ENCODE measurements at places on chromosomes 5 and 9. TPM values are rescaled to one million over a fixed set of nuclear protein-coding genes. Genes with fewer than 3 reads are reported as not detected.

GRCh38 chr9:135887585-135888050 lies 19.7 kb downstream of the CAMSAP1 start:
- DNase-seq, result no peak

DNA sequence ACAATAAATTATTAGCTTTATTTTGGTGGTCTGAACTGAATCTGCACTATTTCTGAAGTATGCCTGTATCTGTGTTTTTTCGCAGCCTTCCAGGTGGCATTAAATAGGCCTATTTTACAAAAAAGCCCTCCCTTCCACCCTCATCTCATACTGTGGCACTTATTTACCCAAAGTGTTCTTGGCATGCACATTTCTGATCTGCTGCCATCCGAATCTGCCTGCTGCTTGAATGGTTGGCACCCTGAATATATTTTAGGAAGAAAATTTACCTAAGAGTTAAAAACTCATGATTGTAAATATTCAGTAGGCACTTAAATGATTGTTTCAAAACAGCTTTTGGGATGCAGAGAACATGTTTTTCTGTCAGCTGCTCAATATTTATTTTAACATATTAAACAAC lies 150.1 kb downstream of the SLC28A3 start:
- DNase-seq, result no peak

DNA sequence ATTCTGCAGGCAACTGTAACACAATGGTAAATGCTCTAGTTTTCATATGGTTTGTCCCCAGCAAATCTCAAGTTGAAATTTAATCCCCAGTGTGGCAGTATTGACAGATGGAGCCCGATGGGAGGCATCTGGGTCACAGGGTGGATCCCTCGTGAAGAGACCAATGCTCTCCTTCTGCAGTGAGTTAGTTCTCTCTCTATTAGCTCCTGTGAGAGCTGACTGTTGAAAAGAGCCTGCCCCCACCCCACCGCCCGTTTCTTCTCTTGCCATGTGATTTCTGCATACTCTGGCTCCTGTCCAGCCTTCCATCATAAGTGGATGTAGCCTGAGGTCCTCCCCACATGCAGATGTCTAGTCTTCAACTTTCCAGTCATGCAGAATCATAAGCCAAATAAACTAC lies 27.0 kb downstream of the IARS1 start:
- no peak for DNase-seq

The MYMK gene
- total RNA-seq, result not detected

GRCh38 chr5:169945831-169946261 lies 34.4 kb downstream of the INSYN2B start:
- DNase-seq, result peak; percentile 67

The ARHGEF28 gene
- 49.3 TPM for total RNA-seq

The CKMT2 gene
- 0.20 TPM for total RNA-seq

The NR4A3 gene
- total RNA-seq, result under 0.01 TPM

The CDHR2 gene
- total RNA-seq, result not detected

The STKLD1 gene
- total RNA-seq, result 0.44 TPM

The FGF18 gene
- total RNA-seq, result not detected

GRCh38 chr5:113271015-113271414 lies 163.8 kb downstream of the TSSK1B start:
- no peak for DNase-seq

GRCh38 chr9:36825179-36825578 lies 208.9 kb downstream of the PAX5 start:
- no peak for DNase-seq

DNA sequence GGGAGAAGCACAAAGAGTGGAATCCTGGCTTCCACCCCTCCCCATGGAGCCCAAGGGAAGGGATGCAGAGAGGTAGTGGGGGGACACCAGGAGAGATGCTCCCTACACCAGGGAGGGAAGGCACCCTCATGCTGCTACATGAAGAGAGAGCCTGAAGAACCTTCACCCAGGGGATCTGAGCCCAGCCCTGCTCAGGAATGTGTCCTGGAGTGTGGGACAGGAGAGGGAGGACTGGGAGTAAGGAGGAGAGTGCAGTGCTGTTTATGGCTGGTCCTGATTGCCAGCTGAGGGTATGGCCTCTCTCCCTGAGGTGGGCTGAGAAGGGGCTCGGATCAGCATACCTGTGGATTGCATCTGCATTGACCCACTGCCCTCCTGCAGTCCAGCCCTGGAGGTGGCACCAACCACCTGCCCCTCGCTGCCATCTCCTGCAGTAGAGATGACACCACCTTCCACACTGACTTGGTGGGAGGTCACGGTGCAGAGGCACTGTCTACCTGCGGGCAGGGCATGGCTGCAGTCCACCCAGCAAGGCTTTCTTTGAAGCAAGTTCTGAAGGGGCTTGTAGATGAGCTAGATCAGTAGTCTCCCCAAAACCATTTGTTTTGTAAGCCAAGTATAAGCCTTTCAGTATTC lies 114.9 kb upstream of the SLC25A48 start:
- no peak for DNase-seq

DNA sequence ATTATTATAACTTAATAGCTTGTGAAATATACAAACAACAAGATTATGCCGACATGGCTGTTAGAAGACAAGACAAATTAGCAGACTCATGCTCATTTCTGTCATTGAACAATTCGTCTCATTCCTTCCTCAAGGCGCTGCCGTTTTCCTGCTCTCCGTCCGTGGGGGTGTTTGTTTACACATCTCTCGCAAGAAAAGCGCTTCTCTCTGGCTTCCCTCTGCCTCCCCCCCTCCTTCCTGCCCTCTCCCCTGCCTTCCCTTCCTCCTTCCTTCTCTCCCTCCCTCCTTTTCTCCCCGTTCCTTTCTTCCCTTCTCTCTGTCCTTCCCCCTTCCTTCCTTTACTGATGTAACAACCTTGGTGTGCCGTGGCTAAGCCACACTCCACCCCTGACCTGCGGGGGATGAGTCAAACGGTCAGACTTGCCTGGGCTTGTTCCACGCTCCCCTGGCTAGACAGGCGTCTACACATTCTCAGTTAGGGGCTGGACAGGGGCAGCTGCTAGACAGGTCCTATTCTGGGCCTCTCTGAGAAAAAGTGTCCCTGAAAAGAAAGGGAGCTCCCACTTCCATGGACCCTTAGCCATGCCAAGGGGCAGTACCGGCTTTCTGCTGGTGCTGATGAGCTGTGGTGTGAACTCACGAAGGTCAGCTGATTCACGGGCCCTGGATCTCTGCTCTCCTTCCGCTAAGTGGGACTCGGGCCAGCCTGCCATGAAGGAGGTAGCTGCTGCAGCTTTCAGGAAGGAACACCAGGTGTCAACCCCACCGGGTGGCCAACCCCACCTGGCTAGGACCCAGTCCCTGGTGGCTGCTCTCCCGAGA lies 32.0 kb upstream of the SPTLC1 start:
- DNase-seq, result peak; percentile 91

DNA sequence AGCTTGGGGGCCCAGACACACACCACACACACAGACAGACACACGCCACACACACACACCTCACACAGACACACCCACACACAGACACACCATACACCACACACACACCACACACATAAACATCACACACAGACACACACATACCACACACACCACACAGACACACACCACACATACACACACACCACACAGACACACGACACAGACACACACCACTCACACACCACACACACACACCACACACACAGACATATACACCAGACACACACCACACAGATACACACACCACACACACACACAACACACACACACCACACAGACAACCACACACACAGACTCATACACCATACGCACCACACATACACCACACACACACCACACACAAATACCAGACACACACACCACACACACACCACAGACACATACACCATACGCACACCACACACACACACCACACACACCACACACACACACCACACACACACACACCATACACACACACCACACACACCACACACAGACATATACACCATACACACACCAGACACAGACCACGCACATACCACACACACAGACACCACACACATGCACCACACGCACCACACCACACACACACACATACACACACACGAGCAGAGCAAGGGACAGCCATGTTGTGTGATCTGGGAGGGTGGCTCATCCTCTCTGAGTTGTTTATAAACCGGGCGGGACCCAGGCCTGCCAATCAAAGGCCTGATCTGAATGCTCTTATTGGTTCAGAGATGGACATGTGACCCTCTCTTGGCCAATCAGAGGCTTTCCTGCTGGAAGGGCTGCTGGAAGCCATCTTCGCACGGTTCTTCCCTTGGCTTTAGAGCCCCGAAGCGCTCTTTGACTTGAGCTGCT lies 148.3 kb downstream of the GAPVD1 start:
- peak; percentile 75 for DNase-seq

GRCh38 chr5:179185256-179185940 lies 125.2 kb downstream of the ZNF354C start:
- no peak for DNase-seq

GRCh38 chr9:125258832-125259534 lies 2.6 kb upstream of the GAPVD1 start:
- no peak for DNase-seq

The RASEF gene
- under 0.01 TPM for total RNA-seq

DNA sequence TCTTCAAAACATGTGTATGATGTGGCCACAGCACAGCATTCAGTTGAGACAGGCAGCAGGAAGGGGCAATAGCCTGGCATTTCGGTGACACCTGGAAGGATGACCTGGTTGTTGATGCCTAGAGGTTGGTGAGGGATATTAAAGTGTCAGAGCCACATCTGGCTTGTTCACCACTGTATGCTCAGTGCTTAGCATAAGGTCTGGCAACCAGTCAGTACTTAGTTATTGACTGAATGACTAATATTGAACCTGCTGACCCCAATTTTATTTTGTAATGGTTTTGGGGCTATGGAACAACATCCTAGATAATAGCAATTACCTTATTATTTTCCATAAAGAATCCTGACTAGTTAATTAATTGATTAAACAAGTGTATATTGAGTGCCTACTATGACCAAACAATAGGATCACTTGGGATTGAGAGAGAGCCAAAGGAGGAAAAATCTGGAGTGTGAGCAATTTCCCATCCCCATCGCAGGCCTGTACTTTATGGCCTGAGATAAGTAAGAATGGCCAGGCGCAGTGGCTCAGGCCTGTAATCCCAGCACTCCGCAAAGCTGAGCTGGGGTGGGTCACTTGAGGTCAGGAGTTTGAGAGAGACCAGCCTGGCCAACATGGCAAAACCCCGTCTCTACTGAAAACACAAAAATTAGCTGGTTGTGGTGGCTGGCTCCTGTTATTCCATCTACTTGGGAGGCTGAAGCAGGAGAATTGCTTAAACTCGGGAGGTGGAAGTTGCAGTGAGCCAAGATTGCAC lies 85.4 kb upstream of the PLPP1 start:
- DNase-seq, result no peak

DNA sequence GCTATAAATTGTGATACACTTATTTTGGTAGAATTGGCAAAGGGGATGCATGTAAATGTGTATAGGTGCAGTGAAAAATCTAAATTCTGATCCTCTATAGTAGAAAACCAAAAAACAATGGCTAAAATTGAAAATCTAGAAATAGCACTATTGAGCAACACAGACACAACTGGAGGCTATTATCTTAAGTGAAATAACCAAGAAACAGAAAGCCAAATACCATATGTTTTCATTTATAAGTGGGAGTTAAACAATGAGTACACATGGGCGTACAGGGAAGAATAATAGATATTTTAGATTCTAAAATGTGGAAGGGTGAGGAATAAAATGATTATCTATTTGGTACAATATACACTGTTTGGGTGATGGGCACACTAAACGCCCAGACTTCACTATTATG lies 183.2 kb upstream of the TUSC1 start:
- no peak for DNase-seq

The NFX1 gene
- 12.3 TPM for total RNA-seq

GRCh38 chr9:134638502-134639090 lies 3.0 kb upstream of the COL5A1 start:
- DNase-seq, result no peak

The SOWAHA gene
- total RNA-seq, result not detected

The PDLIM4 gene
- 24.6 TPM for total RNA-seq

DNA sequence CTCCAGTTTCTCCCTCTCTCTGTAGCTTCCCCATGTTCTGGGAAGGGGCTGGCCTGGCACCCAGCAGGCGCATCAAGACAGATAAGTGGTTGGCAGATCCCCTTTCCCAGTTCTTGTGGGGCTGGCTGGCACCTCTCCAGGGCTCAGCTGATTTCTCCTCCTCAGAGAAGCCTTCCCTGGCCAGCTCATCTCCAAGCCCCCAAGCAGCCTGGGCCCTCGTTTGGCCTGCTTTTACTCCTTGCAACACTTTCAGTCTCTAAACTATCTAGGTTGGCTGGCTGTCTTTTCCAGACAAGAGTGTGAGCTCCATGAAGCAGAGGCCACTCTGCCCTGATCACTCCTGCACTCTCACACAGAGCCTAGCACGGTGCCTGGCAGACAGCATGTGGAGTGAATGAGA lies 13.5 kb downstream of the MACROH2A1 start:
- no peak for DNase-seq

The PLAA gene
- 35.7 TPM for total RNA-seq

GRCh38 chr5:60701321-60701968 lies 1.5 kb upstream of the DEPDC1B start:
- peak; percentile 37 for DNase-seq

DNA sequence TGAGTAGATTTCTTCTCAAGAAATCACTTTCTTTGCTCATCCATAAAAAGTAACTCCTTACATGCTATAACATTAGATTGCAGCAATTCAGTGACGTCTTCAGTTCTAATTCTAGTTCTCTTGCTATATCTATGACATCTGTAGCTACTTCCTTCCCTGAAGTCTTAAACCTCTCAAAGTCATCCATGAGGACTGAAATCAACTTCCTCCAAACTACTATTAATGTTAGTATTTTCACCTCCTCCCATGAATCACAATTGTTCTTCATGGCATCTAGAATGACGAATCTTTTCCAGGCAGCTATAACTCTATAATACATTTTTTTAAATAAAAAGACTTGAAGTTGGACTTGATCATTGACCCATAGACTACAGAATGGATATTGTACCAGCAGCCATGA lies 46.2 kb upstream of the PRRC1 start:
- no peak for DNase-seq

DNA sequence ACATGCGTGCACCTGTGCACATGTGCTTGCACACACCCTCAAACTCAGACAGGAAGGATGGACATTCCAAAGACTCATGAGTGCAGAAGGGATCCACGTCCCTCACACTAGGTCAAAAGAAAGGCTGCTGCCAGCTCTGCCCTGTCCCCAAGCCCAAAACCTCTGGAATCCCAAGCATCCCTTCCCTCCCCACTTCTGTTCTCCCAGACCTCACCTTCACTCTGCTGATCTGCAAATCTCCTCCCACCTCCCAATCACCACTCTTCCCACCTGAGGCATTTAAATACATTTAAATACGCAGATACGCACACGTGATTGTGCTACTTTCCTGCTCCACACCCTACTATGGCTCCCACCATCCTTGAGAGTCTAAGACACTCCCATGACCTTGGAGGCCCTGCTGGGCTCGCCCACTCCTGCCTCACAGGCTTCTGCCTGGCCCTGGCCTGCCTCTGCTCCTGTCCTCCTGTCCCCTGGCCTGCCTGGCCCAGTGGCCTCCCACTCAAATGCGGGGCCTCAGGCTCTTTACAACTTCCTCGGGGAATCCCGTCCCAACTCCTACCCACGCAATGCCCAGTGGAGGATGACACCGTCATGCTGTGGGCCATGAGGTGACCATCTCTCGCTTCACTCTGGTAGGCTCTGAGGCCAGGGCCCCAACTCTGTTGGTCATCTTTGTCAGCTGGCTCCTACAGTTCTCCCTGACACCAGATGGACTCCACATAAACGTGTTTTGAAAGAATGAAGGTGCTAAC lies 478.4 kb upstream of the DAP start:
- no peak for DNase-seq

- DNase-seq, result peak; percentile 65
Measured at GRCh38 chr5:67350618-67351201, 154.1 kb upstream of the CD180 start.

- DNase-seq, result peak; percentile 78
Measured at GRCh38 chr5:176784218-176785165, 25.9 kb upstream of the UNC5A start.

All from lung microvascular endothelial cell (primary cell).